ENCODE measurements at places on chromosomes 12 and 14.

DNA sequence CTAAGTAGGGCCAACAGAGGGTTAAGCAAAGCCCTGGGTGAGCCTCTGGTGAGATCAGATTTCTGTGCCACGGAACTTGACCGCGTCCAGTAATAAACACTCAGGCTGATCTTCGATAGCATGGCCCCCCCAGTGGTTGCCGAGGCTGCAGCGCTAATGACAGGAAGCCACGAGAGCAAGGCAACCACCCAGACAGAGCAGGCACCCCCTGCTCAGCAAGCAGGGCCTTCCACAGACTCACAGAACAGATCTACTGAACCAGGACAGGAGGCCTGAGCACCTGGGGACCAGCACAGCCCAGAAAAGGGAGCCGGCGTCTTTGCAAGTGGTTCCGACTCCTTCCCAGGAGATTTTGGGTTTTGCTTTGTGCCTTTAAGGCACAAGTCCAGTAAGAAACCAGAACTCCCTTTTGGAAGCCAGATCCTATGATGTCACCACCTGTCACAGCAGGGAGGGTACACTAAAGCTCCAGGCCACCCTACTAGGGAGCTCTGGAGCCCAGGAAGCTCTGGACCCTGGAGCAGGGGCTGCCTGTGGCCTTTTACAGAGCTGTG, 42.3 kb downstream of the BCL11B start:
- DNase-seq: no peak

DNA sequence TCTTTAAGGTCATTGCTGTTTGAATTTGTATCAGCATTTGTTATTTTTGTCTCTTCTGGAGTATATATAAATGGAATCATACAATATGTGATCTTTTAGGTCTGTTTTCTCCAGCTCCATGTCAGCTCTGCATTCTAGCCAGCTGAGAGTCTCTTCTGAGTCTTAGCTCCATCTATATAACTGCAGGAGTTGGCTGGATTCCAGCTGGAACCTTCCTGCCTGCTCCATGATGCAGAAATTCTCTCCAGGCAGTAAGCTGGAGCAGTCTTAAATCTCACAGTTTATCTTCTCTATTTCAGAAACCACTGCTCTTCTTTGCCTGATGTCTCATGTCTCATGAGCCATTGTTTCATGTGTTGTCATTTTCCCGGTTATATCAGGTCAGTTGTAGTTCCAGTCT, 827.6 kb downstream of the NRXN3 start:
- peak; percentile 66 for DNase-seq

GRCh38 chr14:30194741-30195148, 267.1 kb upstream of the PRKD1 start:
- no peak for DNase-seq

GRCh38 chr14:97407701-97408407, 610.7 kb downstream of the VRK1 start:
- DNase-seq: no peak
